Iris pigment epithelial cell (primary cell): ENCODE measurements at places on chromosomes 3 and 15.

GRCh38 chr15:97944724-97945123, 15.8 kb upstream of the ARRDC4 start:
- DNase-seq: no peak

- no peak for DNase-seq
Measured at GRCh38 chr15:25862472-25863110, 536 bp downstream of the ATP10A start.

- DNase-seq: peak; percentile 57
Measured at GRCh38 chr15:73608941-73609340, 24.2 kb downstream of the NPTN start.

DNA sequence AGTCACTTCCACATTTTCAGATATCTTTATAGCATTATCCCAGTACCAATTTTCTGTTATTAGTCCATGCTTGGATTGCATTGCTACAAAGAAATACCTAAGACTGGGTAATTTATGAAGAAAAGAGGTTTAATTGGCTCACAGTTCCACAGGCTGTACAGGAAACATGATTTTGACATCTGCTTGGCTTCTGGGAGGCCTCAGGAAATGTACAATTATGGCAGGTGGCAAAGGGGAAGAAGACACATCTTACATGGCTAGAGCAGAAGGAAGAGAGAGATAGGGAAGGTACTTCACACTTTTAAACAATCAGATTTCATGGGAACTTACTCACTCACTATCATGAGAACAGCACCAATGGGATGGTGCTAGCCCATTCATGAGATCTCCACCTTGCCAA, 172.3 kb upstream of the GPR149 start:
- no peak for DNase-seq

GRCh38 chr3:52781741-52782140, 4.3 kb downstream of the ITIH1 start:
- DNase-seq: no peak

DNA sequence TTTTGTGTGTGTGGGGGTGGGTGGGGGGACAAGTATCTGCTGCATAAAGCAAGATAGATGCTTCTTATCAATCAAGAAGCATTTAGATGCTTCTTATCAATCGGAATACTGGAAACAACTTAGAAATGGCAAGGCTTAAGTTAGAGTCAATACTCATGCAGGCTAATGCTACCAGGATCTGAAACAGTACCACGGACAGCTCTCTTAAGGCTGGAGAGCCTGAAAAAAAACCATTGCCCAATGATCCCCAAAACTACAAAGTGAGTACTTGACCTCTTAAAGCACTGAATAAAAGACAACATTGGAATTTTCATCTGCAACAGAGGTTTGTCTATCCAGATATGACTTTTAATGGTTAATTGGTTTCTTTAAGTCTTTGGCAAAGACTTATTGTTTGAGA, 262.3 kb downstream of the GAP43 start:
- peak; percentile 11 for DNase-seq

GRCh38 chr3:37856381-37856780, 5.3 kb upstream of the CTDSPL start:
- DNase-seq: no peak
